RWPE2 (cell line): ENCODE measurements at places on chromosomes 3 and 15.

DNA sequence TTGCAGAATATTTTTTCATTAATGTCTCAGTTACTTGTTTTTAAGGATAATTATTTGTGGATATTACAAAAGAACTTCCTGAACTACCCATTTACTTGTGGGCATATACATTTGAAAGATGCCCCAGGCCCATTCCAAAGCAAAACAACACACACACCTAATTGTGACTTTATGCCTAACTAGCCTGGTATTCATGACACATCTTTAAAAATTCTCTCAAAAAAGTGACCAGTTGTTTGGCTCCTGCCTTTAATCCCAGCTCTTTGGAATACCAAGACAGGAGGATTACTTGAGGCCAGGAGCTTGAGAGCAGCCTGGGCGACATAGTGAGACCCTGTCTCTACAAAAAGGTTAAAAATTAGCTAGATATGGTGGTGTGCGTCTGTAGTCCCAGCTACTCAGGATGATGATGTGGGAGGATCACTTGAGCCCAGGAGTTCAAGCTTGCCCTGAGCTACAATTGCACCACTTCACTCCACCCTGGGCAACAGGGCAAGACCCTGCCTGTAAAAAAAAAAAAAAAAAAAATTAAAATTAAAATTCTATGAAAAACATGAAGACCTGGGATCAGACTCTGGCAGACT, 51.7 kb upstream of the SLC4A7 start:
- DNase-seq, result no peak

GRCh38 chr3:162492446-162493081, 996.0 kb downstream of the OTOL1 start:
- DNase-seq, result no peak

DNA sequence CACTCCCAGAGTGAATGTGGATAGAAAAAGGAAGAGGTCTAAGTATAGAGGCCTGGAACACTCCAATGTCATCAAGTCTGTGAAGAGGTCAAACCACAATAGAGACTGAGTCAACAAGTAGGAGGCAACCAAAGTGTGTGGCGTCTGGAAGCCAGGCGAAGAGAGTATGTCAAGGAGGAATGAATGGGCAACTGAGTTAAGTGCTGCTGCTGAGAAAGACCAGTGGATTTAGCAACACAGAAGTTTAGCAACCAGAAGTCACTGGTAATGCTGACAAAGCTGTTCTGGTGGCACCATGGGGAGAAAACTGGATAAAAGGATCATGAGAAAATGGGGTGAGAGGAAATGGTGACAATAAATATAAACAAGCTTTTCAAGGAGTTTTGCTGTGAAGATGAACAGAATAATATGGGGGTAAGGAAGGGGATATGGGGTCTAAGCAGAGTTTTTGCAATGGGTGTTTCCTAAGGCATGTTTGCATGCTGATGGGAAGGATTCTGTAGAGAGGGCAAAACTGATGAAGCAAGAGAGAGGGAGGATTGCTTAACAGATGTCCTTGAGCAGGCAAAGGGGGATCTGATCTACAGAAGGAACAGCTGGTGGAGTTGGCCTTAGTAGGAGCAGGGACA, 38.4 kb downstream of the PCOLCE2 start:
- no peak for DNase-seq

DNA sequence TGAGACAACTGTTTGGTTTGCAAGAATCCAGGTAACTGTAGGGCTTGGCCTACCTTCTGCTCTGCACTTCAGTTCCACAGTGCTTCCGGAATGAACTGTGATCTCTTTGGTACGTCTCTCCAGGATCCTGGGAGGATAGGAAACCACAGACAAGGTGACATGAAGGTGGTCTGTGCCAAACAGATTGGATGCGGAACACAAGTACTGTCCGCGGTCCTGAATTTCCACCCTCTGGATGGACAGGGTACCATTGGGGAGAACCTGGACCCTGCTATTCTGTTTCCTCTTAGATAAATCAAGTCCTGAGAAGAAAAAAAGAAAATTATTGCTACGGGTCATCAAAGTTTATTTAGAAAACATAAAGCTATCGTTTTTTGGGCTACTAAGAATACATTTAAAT, 17.3 kb downstream of the IGSF10 start:
- no peak for DNase-seq

DNA sequence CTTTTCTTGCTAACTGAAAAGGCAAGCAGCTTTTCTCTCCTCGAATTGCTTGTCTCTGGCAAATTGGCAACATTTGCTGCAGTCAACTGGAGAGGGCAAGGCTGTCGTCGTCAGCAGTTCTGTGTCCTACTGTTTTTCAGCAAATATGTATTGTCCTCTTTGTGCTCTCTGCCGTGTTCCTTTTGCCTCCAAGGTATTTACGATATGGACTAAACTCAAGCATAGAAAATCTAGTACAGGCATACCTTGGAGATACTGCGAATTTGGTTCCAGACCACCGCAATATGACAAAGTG, 558 bp upstream of the SLC30A4 start:
- no peak for DNase-seq

DNA sequence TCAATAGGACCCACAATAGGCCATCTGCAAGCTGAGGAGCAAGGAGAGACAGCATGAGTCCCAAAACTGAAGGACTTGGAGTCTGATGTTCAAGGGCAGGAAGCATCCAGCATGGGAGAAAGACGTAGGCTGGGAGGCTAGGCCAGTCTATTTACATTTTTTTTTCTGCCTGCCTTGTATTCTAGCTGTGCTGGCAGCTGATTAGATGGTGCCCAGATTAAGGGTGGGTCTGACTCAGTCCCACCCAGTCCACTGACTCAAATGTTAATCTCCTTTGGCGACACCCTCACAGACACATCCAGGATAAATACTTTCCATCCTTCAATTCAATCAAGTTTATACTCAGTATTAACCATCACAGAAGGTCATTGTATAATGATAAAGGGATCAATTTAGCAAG, 15.9 kb upstream of the PIAS1 start:
- DNase-seq, result no peak

DNA sequence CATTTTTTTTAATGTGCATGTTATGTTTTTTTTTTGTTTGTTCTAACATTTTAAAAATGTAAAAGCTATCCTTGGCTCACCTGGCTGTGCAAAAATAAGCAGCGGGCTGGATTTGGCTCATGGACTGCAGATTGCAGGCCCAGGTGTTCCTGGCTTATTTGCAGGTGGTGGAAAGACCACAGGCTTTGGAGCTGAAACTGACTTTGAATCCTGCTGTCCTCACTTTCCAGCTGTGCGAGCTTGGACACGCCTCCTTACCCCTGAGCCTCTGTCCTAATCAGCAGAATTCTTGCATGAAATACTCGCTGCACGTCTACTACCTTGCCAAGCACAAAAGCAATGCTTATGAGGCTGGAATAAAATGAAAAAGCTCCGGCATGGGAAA, 188.7 kb upstream of the TPM1 start:
- no peak for DNase-seq

GRCh38 chr3:194329583-194329965, 21.6 kb downstream of the CPN2 start:
- no peak for DNase-seq

DNA sequence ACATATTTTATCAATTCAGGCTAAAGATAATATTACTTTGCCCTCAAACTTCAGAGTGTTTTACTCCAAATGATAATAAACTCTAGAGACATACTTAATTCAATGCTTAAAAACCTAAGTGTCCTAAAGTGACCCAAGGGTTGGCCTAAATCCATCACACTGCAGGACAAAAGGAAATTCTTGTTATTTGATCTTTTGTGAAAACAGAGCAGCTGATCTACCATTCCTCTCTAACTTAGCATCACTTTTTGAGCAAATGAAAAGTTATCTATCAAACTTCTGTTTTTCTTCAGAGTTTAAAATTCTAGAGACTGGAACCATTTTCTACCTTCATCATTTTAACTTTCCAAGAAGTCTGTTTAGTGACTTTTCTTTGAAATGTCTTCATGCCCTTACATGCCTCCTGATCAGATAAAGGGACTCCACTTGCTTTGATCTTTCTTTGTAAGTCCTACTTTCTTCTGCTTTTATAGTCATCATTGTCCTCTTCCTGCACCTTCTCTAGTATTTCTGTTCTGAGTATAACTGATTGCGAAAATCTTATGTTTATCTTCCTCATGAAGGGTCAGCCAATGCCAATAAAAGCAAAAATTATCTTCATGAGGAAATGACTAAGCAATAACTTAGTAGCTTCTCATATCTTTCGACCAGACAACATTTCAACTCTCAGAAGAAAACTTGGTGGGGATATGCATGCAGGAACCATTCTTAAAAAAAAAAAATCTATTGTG, 378.7 kb upstream of the TGFBR2 start:
- no peak for DNase-seq

DNA sequence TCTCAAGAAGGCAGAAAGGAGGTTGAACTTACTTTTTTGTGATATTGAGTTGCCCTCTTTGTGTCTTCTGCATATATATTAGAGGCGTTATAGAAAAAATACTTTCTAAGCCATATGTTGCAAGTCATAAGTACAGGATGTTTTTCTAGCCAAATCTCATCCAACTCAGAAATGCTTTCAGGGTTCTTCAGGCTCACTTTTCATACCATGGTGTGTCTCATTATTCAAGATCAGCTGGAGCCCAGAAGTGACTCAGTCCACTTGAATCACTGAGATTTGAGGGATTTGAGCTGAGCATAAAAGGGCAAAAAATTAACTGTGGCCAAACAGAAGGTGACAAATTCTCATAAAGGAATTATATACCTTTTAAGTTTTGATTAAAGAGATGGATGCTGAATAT, 157.3 kb downstream of the WNT5A start:
- DNase-seq, result no peak

DNA sequence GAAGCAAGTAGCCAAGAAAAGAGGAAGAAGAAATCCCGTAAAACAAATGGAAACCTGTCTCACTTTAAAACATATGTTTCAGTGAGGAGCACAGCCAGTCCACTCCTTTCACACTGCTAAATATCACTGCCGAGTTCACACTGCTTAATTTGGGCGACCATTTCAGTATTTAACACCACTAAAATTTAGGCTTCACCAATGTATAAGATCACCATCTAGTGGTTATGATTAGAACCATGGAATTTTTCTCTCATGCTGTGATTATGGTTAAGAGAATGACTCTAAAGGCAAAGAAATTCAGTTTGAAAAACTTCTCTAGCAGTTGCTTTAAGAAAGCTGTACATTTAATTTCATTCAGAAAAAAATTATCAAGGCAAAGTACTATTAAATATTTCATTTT, 16.6 kb downstream of the SLC4A7 start:
- DNase-seq, result no peak

GRCh38 chr15:66743703-66744536, 41.9 kb downstream of the SMAD6 start:
- no peak for DNase-seq

DNA sequence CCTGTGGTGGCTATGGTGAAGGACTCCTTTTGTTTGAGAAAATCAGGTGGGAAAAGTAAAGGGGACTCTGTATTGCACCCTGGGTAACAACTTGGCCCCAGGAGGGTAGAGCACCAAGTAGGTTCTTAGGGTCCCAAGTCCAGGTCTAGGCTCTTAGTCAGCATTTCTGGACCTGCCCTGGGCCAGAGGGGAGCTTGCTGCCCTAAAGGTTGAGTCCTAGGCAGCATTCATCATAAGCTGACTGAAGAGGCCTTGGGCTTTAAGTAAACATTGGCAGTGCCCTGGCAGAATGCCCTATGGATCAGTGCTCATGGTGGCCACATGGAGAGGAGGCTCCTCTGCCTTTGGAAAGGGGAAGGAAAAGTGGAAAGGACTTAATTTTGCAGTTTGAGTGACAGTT, 268.5 kb upstream of the CTNNB1 start:
- no peak for DNase-seq

- no peak for DNase-seq
Measured at GRCh38 chr3:82163907-82164520, 402.6 kb upstream of the GBE1 start.

DNA sequence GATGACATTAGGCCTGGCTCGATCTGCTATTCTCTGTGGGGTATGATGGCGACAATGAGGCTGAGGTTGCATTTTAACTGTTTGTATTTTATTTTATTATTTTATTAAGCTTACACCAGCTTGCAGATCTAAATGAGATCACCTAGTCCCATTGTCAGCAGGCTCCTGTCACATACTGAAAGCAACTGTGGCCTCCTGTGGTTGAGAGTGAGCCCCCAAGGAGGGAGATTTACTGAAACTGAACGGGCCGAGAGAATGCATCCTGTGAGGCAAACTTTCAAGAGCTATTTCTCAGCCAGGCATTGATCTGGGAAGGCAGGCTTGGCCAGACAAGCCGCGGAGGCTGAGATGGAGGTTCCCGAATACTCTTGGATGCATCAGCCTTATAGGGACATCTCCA, 210.4 kb upstream of the ARRDC4 start:
- DNase-seq, result no peak

GRCh38 chr15:27673766-27674445, 425.2 kb downstream of the OCA2 start:
- no peak for DNase-seq

GRCh38 chr3:108322352-108322751, 26.0 kb downstream of the HHLA2 start:
- no peak for DNase-seq

DNA sequence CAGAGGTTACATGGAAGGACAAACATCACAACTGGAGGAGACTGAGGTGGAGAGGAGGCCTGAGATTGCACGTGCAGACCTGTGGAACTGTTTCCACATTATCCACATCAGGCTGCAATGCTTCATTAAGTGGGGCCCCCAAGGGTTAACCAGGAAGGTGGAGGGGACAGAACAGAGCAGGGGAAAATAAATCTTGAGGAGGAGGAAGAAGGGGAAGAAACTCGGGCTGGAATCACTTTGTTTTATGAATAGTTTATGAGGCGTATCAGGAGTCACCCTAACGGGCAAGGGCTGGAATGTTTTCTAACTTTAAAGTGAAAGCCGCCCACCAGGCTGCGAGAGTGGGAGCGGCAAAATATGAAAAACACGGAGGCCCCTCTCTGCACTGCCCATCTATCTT, 154.9 kb downstream of the WNT5A start:
- no peak for DNase-seq

GRCh38 chr15:52438047-52438446, 90.6 kb downstream of the MYO5A start:
- no peak for DNase-seq

GRCh38 chr15:94164202-94164807, 67.1 kb upstream of the MCTP2 start:
- DNase-seq, result no peak

DNA sequence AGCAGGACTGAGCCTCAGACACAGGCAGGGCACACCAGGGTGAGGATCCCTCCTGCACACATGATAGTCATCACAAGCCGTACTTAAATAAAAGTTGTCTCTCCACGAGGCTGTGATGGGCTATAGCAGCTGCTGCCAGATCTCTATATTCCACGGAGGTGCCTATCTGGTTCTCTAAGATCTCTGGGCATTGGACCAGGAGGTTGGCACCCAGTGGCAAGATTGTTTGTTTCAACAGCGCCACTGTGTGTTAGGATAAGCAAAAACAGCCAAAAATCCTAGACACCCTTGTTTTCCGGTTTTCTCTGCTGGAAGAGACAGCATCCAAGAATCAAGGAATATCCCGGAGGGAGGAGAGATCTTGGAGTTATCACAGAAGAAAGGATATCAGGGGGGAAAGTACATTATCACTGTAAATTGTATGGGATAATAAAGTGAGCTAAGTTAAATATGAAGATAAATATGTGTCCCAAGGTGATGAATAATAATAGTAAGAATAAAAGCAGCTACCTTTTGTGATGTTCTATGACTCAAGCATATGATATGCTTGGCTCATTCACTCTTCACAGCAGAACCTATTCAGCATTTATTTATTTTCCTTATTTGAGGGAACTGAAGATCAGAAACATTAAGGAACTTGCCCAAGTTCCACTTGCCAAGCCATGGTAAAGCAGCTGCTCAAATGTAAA, 90.6 kb upstream of the AKAP13 start:
- no peak for DNase-seq
